ENCODE measurements at places on chromosomes 11 and 22. TPM values are rescaled to one million over a fixed set of nuclear protein-coding genes. Genes with fewer than 3 reads are reported as not detected.

SCO2 gene
- polyA plus RNA-seq, result 0.99 TPM

MMP7 gene
- polyA plus RNA-seq, result not detected

LRRC32 gene
- 16.2 TPM for polyA plus RNA-seq

MRGPRX4 gene
- polyA plus RNA-seq, result not detected

WBP2NL gene
- not detected for polyA plus RNA-seq

L3MBTL2 gene
- polyA plus RNA-seq, result 7.2 TPM

TRIM49 gene
- polyA plus RNA-seq, result not detected

GUCY1A2 gene
- polyA plus RNA-seq, result 0.57 TPM

GLB1L3 gene
- polyA plus RNA-seq, result not detected

ELMOD1 gene
- polyA plus RNA-seq, result 0.17 TPM

DDI1 gene
- polyA plus RNA-seq, result not detected

OR5B21 gene
- polyA plus RNA-seq, result not detected

RASSF7 gene
- 0.65 TPM for polyA plus RNA-seq

NDUFA6 gene
- 242 TPM for polyA plus RNA-seq

DNHD1 gene
- 9.0 TPM for polyA plus RNA-seq

MS4A6E gene
- polyA plus RNA-seq, result not detected

TEX54 gene
- not detected for polyA plus RNA-seq
